ENCODE measurements at places on chromosomes 5 and 9.

GRCh38 chr9:7186175-7186574 is 428.4 kb downstream of the KDM4C start:
- no peak for DNase-seq

GRCh38 chr5:141421489-141421855 is 621 bp downstream of the PCDHGA11 start:
- no peak for DNase-seq

DNA sequence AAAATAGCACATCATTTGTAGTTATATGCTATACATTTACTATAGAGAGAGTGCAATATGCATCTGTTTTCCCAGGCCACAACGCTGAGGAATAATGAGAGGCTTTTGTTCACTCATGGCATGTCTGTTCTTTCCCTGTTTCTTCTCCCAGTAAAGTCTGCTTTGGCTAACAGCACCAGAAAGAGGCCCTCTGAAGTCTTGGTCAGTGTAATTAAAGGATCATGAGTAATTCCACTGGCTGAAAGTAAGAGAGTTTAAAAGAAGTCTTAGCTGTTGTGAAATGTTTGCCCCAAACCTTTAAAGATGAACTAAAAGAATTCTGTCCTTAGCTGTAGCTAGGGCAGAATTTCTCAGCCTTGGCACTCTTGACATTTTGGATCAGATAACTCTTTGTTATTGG is 228.8 kb downstream of the TLE4 start:
- DNase-seq: no peak

GRCh38 chr9:118568704-118569103 is 800.5 kb downstream of the BRINP1 start:
- no peak for DNase-seq

DNA sequence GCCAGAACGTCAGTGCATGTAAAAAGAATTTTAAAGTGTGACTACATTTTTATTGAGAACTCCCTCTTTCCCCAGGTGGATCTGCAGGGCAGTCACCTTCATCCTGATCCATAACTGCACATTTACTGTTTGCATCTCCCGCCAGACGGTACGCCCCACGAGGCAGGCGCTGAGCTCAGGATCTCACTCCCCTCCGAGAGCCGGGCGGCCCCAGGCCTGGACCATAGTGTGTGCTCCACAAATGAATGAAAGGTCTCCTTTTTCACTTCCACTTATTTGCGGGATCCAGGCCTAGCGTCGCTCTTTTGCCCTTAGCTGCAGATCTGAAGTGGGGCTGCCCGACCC is 378 bp downstream of the DROSHA start:
- DNase-seq: no peak

DNA sequence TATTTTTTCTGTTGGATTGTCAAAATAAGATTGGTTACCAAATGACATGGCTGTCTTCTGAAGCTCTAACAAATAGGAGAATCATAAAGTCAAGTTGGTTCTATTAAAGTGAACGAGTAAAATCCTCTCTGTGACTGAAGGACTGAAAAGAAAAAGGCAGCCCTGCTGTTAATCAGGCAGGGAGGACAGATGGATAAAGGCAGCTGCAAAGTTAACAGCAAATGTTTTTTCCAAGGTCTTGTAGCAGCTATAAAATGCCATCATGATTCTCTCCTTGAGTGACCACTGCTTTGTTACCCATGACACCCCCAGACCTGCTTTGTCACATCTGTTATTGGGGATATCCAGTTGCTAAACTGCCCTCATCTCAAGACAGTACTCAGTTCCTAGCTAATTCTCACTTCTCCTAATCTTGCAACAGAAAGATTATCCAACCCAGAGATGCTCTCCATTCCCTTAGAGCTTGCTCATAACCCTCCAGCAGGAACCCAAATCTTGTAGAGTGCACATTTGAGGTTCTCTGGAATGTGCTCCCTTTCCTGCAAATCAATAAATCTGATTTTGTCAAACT is 89.7 kb upstream of the PARP8 start:
- no peak for DNase-seq
